ENCODE measurements at places on chromosomes 6 and 20. TPM values are rescaled to one million over a fixed set of nuclear protein-coding genes. Genes with fewer than 3 reads are reported as not detected.

The CALHM5 gene
- total RNA-seq: 0.07 TPM

- DNase-seq: no peak
Observed at GRCh38 chr6:31354158-31354863, 2.7 kb downstream of the HLA-B start.

GRCh38 chr6:44100088-44100550 is 27.1 kb downstream of the MRPL14 start:
- peak; percentile 37 for DNase-seq

DNA sequence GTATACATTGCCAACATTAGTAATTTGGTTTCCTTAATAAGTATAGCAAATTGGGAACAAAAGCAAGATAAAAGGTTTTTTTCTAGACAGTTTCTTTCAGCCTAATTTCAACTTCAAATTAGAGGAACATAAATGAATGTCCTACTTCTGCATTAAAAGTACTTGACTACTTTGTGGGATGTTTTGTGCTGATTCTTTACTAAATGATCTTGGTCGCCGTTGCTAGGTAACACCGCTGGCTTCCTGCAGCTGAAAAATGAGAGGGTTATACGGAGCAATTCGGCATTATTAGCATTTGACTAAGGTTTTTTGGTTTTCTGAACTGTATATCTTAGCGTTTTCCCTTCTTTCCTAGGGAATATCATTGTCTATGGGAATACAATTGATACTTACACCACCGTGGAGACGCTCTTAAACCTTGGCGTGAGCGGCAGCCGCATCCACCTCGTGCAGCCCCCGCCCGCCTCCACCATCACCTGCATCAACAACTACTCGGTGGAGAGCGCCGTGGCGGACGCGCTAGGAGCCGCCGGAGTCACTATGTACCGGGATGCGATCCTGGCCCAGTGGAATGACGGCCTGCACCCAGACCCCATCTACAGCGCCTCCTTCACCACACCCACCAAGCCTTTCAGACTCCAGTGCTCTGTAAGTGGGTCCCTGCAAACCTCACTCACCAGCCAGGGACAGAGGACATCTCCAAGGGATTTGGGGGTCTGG is 90.9 kb upstream of the INSM1 start:
- no peak for DNase-seq

DNA sequence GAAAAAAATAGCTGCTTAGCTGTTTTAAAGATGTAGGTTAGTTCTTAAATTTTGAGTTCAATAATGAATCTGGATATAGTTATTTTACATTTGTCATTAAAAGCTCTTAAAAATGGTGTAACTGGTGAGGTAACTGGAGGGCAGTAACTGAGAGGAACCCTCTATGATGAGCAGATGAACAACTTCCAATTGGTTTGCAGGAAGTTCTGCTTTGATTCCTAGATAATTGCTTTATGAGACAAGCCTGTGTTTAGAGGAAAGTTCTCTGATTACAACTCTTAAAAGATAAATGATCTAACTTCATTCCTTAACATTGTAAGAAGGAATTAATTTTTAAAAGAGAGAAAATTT is 8.5 kb downstream of the MYLIP start:
- no peak for DNase-seq

- DNase-seq: no peak
Observed at GRCh38 chr20:50019466-50020256, 36.9 kb downstream of the SNAI1 start.

- DNase-seq: no peak
Observed at GRCh38 chr6:35640017-35640664, 48.6 kb downstream of the FKBP5 start.

Data from WTC11 (cell line).